ENCODE measurements at places on chromosomes 11 and 22.
A peak's percentile ranks its signal among the peaks of the same experiment; 100 is the strongest.

DNA sequence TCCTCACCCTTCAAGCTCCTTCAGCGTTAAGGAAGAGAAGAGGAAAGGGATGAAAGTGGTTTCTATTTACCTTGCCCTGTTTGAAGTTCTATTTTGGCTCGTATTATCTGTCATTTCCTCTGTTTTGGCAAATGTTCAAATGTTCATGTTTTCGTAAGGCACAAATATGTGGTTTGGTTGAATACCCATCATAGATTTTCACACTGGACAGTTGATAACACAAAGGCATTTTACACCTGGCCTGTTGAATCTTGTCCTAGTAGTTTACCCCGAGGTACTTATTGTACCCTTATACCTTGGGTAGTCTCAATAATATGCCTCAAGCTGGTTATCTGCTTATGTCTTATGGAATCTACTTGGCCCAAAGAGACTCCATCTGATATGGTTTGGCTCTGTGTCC is 706.9 kb downstream of the METTL15 start:
- DNase-seq, result no peak

DNA sequence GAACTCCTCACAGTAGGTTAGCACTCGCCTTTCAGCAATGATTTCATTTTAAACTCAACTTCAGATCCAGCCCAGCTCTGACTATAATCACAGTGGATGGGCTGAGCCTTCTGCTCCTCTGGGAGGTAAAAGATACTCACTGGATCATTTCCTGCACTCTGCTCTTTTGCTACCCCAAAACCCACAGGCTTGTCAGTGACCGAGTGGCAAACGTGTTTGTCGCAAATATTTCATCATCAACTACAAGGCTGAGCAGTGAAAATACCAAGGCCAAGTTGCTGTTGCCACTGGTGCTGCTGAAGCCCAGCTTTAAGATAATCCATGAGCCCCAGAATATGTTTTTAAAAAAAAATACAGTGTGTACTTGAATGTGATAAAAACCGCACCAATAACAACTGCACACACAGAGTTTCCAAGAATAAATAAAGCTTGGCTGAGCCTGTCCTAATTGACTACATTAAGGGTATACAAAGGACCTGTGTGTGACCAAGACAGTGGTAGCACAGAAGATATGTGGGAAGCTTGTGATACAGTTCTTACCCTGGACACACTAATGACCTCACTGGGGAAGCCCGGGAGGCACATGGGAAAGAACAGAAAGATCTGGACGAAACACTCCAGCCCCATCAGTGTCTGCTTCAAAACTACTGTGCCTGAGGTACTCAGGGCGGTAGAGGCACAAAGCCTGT is 41.3 kb downstream of the ABTB2 start:
- DNase-seq, result no peak

DNA sequence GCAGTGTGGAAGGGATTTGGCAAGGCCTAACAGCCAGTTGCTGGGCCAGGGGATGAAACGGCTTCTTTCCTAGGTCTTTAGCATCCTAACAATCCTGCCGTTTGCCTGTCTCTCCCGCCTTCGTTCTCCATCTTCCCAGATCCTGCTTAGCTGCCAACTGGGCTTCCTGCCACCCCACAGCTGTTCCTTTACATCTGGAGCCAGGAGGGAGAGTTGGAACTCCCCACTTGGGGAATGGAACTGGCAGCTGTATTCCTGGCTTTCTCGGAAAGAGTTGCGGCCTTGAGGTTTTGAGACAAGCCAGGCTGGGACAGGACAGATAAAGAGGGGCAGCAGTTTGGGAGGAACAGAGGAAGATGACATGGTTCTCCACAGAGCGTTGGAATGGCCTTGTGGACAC is 59.6 kb downstream of the ST3GAL4 start:
- no peak for DNase-seq

- peak; percentile 96 for DNase-seq
These were observed 66.2 kb downstream of the ALX4 start for GRCh38 chr11:44243595-44244343.

GRCh38 chr11:114284021-114284420 is 12.2 kb upstream of the NNMT start:
- DNase-seq, result no peak
